ENCODE measurements at places on chromosomes 11 and 22. TPM values are rescaled to one million over a fixed set of nuclear protein-coding genes. Genes with fewer than 3 reads are reported as not detected.

The CRACR2B gene
- 0.48 TPM for total RNA-seq

The IL18BP gene
- 5.4 TPM for total RNA-seq

DNA sequence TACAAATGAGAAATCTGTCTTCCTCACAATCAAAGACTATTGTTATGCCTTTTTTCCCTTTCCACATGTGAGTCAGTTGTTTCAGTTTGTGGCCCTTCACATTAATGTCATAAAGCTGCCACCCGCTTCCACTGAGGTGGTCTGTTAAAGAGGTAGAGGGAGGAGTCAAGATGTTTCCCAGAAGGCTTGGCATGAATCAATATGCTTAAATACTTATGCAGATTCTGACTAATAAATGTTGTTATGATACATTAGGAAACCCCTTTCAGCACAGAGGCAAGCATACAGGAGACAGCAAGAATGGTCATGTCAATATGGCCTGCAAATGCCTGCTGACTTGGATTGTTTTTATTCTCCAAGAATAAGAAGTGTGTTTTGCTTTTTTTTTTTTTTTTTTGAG is 6.5 kb downstream of the RTN3 start:
- no peak overlapping the region for H3K27ac ChIP-seq
- no peak overlapping the region for H3K4me3 ChIP-seq
- DNase-seq, result no peak
- H3K4me1 ChIP-seq, result peaks cover 19% of the 10 kb centered on the region
- H3K36me3 ChIP-seq, result no peaks in the 10 kb centered on the region

GRCh38 chr11:61588728-61589191 is 7.9 kb upstream of the SYT7 start:
- no peaks in the 10 kb centered on the region for H3K4me1 ChIP-seq
- H3K36me3 ChIP-seq, result no peaks in the 10 kb centered on the region
- no peak overlapping the region for H3K27ac ChIP-seq
- H3K27me3 ChIP-seq, result no peaks in the 10 kb centered on the region

- no peaks in the 10 kb centered on the region for H3K4me1 ChIP-seq
- DNase-seq, result no peak
- H3K27me3 ChIP-seq, result no peaks in the 10 kb centered on the region
Measured at GRCh38 chr11:49405743-49406142, 197.3 kb upstream of the FOLH1 start.

GRCh38 chr11:96254087-96254486 is 88.9 kb downstream of the MAML2 start:
- no peaks in the 10 kb centered on the region for H3K27me3 ChIP-seq
- H3K4me3 ChIP-seq, result no peak overlapping the region
- no peak for DNase-seq
- no peak overlapping the region for H3K27ac ChIP-seq
- peaks cover 4% of the 10 kb centered on the region for H3K4me1 ChIP-seq

The CNTF gene
- total RNA-seq, result 0.76 TPM

Data from Karpas-422 (cell line).